ENCODE measurements at places on chromosomes 7 and 10.
A peak's percentile ranks its signal among the peaks of the same experiment; 100 is the strongest.

GRCh38 chr10:111475720-111476119, 398.9 kb downstream of the ADRA2A start:
- no peak for DNase-seq

DNA sequence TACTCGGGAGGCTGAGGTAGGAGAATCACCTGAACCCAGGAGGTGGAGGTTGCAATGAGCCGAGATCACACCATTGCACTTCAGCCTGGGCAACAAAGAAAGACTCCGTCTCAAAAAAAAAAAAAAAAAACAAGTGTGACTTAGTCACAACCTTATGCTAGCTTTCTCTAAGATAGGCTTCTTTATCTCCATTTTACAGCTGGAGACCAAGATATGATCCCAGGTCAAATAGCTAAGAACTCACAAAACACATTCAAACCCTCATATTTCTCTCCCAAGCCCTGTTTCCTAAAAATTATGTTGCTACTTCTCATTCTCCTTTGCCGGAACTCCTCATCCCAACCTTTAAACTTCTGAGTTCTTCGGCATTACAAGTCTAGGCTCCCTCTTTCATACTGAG, 13.0 kb upstream of the DHTKD1 start:
- no peak for DNase-seq

DNA sequence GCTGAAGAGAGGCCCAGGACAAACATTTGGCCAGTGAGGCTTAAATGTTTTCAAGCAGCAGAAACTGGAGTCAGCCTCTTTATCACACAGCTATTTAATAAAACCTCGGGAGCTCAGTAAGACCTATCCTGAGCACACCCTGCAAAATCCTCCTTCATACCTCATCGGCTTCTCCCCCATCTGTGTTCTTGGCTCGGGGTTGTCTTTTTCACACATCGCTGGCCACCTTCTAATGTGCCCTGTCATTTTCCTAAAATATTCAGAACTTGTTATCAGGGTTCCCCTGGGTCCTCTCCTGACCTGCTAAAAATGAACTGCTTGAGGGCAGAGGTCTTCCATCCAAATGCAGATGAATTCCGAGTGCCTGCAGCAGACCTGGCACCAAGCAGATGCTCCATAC, 310.3 kb upstream of the AKR1E2 start:
- no peak for DNase-seq

DNA sequence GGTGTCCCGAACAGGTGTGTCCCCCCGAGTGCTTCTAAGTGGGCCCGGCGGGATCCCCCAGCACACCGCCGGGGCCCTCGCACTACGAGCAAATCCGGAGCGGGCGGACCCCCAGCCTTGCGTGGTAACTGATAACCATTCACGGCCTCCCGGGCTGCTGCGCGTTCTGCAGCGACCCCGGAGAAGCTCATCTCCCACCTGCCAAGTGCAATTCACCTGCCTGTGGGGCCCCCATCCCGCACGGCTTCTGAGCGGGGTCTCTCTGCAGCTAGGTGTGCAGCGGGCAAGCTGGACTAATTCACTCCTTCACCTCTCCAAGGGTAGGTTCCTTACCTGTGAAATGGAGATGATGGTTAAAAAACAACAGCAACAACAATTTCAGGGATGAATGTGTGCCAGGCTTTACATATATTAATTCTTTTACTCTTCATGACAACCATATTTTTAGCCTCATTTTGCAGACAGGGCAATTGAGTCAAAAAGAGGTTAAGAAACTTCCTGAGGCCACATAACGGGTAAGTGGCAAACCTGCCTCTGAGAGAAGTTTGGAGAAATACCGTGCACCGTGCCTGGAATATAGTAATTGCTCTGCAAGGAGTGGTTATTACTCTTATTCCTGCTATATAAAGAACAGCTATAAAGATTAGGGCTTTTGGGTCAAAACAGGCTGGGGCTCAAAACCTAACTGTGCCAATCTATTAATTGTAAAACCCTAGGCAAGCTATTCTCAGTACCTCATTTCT, 652 bp upstream of the PODXL start:
- no peak for DNase-seq

DNA sequence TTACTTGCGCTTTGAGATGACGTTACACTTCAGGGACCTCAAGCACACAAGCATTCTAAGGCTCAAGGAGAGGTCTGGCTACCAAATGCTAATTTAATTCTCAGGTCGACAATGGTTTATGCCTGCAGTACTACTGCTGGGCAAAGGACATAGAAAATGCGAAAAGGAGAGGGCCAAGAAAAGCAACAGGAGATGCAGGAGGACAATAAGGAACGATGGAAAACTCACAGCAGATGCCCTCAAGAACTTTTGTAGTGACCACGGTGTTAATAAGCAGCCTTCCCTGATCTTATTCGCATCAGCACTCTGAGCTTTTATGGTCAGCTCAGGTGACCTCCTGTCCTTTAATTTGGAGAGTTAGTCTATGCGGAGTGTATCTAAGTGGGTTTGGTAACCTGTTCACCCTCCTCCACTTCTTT, 146.3 kb downstream of the GPR85 start:
- no peak for DNase-seq

- no peak for DNase-seq
Measured at GRCh38 chr10:44752451-44753441, 158.4 kb upstream of the TMEM72 start.

DNA sequence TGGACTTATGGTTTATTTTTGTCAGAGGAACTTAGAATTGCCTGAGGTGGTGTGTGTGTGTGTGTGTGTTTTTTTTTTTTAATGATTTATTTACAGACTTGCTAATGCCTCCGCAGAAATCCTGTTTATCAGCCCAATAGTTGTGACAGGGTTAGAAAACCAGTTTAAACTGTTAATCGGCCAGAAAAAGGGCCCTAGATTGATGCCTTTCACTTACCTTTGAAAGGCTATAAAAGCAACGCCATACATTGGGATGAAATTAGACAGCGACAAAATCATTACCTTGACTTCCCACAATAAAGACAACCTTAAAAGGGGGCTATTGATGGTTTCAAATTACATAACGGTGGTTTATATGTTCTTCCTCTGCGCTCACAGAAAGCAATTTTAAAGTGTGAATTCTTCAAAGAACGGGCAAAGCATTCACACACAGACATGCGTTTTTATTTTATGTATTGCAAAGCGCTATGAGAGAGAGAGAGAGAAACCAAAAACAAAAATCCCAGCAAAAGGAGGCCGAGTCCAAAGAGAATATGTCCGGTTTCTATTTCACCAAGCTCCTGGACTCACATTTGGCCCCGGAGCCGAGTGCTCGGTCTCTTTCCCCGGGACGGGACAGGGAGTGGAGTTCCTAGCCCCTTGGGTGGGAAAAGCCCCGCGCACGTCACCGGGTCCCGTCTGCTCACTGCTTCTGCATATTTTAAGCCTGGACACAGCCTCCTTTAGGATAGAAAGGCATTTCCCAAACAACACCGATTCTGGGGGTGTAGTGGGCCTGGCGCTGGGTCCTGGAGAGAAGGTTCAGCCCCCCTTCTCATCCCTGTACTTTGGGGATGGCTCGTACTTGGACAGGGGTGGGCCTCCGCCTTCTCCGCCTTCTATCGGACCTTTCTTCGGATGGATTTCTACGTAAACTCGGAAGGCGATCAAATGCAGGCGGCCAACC, 26.8 kb upstream of the VAX1 start:
- no peak for DNase-seq

- DNase-seq = no peak
Measured at GRCh38 chr7:42478717-42479116, 241.7 kb upstream of the GLI3 start.

DNA sequence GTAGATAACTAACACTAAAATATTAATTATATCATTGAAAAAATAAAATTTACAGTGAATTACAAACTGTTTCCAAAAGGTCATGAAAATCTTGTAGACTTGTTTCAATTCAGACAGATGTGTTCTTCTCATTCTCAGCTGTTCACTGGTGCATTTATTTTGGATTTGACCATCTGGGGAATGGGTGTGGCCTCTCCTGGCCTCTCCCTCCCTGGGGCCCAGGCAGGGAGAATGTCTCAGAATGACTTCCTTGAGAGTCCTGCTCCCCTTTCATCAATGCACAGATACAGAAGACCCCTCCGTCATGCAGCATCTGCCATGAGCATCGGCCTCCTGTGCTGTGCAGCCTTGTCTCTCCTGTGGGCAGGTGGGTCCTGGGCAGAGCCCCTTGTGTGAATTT, 192.8 kb upstream of the PRSS58 start:
- DNase-seq = no peak

DNA sequence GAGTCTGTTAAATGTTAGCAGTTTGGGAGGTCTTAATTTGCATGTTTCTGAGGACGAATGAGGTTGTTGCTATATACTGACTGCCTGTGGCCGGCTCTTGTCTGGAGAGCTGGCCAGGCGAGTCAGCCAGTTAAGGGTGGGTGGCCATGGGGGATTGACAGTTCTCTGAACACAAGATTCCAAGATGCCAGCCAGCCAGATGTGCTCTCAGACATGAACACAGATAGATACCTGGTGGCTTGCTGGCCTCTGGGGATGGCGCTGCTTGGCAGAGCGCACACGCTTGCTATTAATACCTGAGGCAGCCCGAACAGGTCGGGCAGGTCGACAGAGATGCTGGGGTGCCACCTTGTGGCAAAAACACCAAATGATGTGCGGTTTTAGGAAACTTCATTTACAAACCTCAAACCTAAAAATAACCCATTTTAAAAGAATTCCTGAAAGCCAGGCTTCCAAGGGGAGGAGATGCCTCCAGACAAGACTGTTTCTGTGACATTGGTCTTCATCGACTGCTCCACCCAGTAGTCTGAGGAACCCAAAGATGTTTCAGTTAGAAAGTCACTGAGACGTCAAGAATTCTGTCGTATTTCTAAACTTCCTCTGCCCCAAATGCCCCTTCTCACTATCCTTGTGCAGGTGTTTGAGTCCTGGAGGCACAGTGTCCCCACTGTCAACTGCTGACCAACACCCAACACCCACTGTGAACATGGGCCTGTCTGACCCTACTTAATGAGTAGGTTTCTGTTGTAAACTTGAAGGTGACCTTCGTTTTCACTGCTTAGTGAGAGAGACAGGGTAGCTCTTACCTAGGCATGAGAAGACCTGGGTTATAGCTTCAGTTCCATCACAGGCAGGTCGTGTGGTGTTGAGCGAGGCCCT, 123.4 kb downstream of the NT5C2 start:
- peak; percentile 77 for DNase-seq

- DNase-seq = peak; percentile 97
Measured at GRCh38 chr7:74453322-74454011, at the start of gene GTF2IRD1. Gene GTF2IRD1 (plus strand): TSS chr7:74453906. CDS start chr7:74508081, 54,175 bp downstream.

DNA sequence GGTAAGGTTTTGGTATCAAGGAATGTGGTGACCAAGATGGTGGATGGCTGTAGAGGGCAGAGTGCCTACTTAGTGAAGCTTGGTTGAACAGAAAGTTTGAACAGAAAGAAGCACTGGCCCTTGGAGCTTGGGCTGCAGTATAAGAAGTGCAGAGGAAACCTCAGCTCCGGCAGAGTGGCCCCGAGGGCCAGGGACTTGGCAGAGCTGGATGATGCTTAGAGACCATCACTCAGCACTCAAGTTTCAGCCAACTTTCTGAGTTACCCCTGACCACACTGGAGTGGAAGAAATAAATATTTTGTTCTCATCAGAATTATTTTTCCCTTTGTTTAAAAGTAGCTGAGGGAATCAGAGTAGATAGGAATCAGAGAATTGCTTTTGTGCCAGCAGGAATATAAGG, 336.7 kb downstream of the C7orf25 start:
- DNase-seq = no peak

Measured in SK-N-SH (cell line).